Kidney capillary endothelial cell (primary cell): ENCODE measurements at places on chromosomes 13 and 19.

DNA sequence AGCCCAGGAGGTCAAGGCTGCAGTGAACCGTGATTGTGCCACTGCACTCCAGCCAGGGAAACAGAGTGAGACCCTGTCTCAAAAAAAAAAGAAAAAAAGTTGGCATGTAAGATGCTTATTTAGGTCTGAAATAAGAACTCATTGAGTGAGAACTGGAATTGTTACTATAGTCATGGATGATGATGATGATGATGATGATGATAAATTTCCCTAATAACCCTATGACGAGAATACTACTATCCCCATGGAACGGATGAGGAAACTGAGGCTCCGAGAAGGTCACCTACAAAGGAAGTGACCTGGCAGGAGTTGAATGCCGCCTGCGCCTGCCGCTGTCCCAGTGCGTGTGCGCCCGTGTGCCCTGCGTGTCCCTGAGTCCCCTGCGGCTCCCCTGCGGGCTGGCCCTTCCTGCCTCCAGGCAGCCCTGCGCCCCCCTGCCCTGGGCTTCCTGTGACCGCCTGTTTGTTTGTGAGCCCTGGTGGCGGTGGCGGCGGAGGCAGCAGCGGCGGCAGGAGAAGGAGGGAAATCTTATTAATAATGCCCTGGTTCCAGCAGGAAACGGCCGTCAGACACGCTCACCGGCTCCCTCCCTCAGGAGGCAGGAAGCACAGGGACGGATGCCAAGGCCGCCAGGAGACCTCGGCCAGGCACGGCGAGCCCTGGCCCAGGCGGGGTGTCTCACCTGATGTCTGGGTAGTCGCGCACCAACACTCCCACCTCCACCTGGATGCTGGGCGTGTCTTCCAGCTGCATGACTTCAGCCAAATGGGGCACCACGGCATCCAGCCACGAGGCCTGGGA, 29.6 kb downstream of the EXOC3L2 start:
- DNase-seq: peak; percentile 86

- DNase-seq: no peak
Measured at GRCh38 chr19:31537136-31537535, 187.9 kb upstream of the TSHZ3 start.

- no peak for DNase-seq
Measured at GRCh38 chr13:96539791-96540190, 449.9 kb downstream of the HS6ST3 start.

DNA sequence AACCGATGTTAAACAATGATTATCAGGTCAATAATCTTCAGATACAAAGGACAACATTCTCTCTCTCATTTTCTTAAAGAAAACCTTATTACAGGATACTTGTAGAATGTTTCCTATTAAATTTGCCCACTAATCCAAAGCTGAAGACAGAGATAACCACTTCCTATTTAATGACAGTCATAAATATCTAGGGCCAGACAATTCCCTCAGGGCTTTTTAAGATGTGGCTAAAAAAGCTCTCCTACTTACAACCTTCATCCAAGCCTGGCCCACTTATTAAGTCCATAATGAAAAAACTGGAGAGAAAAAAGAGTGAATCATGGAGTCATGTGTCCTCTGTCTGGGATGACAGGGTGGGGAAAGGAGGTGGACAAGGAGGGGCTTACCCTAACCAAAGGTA, 235.9 kb downstream of the KLF12 start:
- DNase-seq: no peak

DNA sequence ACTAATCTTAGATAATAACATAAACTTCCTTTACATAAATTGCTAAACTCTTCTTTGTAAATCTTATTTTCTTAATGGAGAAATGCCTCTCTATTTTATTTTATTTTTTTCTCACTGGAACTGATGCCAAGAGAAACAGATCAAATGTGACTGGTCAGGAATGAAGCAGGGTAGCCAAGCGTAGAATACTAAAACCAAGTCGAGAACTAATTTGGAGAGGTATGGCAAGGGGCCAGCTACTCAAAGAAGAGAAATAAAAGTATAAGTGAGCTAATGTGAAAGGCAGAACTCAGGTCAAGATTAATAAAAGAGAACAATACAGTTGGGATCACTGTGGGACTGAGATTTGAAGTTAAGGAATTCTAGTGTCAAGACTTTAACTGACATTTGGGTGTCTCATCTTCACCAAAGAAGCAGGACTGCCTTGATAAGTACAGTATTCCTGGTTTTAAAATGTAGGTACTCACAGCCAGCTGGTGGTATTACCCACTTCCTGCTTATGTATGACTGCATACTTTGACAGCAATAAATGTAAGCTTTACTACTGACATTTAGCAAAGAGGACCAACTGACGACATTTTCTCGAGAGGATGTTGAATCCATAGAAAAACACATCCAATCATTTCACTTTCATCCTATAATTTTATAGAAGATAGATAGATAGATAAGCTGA, 1192.2 kb downstream of the EFNB2 start:
- no peak for DNase-seq
